ENCODE measurements at places on chromosomes 7 and 10.

- DNase-seq: no peak
Observed at GRCh38 chr10:119177708-119178371, 772 bp downstream of the PRDX3 start.

- no peak for DNase-seq
Observed at GRCh38 chr10:109947111-109947920, 24.0 kb upstream of the XPNPEP1 start.

GRCh38 chr10:112896273-112896672, 53.8 kb upstream of the TCF7L2 start:
- no peak for DNase-seq

GRCh38 chr7:127799535-127800305, 147.7 kb downstream of the SND1 start:
- no peak for DNase-seq

GRCh38 chr7:131355917-131356777, 28.5 kb downstream of the MKLN1 start:
- DNase-seq: peak; percentile 9

- DNase-seq: no peak
Observed at GRCh38 chr7:30313348-30313747, 29.0 kb downstream of the ZNRF2 start.

DNA sequence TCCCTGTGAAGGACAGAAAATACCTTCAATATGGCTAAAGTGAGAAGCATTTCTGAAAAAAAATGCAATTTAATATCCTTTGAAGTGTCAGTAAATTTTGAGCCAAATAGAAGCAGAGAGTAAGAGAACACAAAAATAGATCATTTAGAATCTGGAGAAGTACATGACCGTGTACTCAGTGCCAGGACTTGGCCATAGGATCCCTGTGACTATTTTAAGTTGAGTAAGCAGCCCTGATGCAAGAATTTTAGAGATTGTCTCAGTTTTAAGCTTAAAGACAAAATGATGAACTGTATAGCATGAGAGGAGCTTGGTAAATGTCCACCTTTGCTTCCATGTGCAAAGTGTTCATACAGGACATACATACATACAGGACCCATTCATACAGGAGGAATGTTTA, 2.5 kb downstream of the PTER start:
- no peak for DNase-seq

- DNase-seq: no peak
Observed at GRCh38 chr10:21369697-21370096, 155.8 kb downstream of the SKIDA1 start.

DNA sequence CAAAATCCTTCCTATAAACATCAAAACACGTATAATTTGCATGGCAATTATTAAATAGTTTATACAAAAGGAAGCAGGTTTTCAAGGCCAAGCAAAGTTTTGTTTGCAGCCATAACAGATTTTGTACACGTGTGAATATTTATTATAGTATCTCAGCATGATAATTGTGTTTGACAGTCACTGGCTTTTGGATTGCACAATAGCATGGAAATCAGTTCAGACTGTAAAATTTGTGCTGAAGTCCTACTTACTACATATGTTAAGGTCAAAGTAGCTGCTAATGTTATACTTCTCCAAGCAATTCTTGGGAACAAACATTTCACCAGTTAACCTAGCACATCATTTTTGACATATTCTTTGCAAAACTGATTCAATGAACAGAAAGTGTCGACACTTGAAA, 287.6 kb upstream of the POM121L12 start:
- DNase-seq: no peak

DNA sequence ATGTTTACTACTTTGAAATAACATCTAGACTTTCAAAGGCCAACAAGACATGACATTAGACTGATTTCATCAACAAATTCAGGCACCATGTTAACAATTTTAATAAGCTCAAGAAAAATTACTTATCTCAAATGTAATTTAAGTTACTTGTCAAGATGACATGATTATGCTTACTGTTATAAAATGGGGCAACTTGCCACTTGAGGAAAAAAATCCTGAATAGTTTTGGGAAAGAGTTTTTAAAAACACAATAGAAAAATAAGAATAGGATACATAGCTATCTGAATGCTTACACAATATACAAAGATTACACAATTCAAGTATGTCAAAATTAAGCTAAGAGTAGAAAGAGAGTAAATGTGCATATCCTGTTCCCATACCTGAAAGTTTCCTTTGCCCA, 85.4 kb downstream of the RNF32 start:
- DNase-seq: no peak

DNA sequence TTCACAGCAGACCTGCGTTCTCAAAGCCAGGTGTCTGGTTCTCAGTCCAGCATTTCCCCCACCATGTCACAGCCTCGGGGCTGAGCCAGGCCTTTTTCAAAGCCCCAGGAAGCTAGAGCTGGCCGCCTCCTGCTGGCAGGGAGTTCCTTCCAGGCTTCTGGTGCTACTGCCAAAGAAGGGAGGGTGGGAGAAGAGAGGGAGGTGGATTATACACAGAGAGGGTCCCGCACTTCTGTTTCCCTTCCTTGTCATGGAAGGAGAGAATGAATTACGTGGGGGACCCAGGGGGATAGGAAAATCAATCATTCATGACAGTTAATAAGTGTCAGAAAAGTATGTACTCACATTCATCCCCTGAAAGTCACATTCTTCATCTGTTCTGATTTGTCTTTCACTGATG, 600 bp upstream of the LGI1 start:
- no peak for DNase-seq

GRCh38 chr10:79266084-79266483, 81.2 kb upstream of the PPIF start:
- DNase-seq: no peak

DNA sequence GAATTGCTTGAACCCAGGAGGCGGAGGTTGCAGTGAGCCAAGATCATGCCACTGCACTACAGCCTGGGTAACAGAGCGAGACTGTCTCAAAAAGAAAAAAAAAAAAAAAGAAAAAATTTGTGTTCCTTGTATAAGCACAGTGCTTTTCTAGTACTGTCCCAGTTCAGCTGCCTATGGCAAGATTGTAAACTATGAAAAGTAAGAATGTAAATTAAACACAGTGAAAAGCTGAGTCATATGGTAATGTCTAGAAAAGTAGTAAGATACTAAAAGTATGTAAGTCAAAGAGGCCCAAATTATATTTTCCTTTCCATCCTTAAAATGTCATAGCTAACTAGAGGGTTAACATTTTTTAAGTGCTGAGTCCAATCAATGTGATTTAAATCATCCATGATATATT, 42.8 kb downstream of the RBM20 start:
- DNase-seq: no peak

Measured in substantia nigra (tissue), 51 donors.